ENCODE measurements at places on chromosomes 11 and 22.
A peak's percentile ranks its signal among the peaks of the same experiment; 100 is the strongest.

- peak; percentile 7 for DNase-seq
Measured at GRCh38 chr22:22840780-22841179, 46.8 kb upstream of the IGLL5 start.

GRCh38 chr22:38193580-38193979 lies 8.2 kb upstream of the MAFF start:
- DNase-seq = peak; percentile 40

GRCh38 chr22:45477366-45478107 lies 25.1 kb upstream of the FBLN1 start:
- no peak for DNase-seq

DNA sequence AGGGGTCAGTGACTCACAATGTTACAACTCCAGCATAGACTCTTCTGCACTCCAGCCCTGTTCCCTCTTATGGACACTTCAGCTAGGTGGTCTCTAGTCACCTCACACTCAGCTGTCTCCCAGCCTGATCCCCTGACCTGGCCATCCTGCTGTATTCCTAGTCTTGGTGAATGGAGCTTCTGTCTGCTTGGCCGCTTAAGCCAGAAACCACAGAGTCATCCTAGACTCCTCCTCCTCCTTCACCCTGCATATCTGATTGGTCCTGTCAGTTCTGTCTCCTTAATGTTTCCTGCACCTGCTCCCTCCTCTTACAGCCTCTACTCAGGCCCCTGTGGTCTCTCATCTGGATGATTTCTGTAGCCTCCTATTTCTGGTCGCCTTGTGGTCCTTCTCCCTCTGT lies 144.9 kb downstream of the HIPK3 start:
- no peak for DNase-seq

DNA sequence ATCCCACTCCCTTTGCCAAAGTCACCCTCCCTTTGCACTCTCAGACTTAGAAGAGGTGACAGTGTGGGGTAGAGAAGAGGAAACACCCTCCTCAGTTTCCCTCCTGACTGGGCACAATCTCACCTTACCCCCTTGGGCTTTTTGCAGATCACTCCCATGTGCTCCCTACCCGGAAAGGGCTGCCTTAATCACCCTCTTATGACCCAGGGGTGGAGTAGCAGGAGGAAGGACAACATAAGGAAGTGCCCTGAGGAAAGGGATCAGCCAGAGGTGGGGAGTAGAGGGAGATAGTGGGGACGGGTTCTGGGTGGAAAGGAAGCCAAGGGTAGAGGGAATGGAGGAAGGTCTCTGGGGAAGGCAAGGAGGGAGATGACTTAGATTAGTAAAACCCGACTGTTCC lies 52.0 kb downstream of the NRXN2 start:
- DNase-seq = no peak

GRCh38 chr22:24444729-24445466 lies 17.5 kb downstream of the ADORA2A start:
- no peak for DNase-seq

DNA sequence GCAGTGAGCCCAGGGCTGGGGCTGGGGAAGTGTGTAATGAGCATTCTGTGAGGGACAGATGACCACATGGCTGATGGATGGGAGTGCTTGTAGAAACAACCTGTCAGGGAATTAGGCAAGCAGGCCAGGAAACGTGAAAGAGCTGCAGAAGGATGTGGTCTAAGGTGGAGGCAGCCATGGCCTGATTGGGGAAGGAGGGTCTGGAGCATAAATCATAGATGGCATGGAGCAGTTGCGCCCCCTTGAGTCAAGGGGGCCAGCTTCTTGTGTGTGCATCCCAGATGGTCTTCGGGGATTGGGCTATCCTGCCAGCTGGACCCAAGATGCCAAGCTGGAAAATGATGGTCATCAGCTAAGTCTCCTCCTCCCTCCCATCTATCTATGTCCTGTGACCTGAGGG lies 119.4 kb upstream of the CLPB start:
- peak; percentile 54 for DNase-seq

GRCh38 chr22:26544489-26544888 lies 32.2 kb upstream of the TFIP11 start:
- DNase-seq = no peak

- peak; percentile 58 for DNase-seq
Measured at GRCh38 chr11:57588046-57588710, 9.3 kb upstream of the SERPING1 start.

- peak; percentile 55 for DNase-seq
Measured at GRCh38 chr11:43419460-43419859, 60.7 kb downstream of the TTC17 start.

DNA sequence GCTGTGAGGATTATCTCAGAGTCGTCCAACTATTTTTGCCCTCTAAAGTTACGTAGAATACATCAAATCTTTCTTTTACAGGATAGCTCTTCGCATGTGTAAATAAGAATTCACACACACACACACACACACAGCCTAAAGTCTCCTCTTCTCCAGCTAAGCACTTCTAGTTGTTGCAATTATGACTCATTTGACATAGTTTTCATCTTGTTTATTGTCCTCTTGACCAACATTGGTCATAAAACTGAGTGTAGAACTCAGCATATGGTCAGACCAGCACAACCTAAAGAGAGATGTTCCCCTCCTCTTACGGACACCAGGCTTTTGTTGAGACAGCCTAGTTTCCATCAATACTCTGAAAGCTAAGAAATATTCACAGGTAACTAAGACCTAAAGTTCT lies 234.2 kb downstream of the BLID start:
- no peak for DNase-seq

- DNase-seq = peak; percentile 91
Measured at GRCh38 chr22:49657275-49657973, 170.2 kb downstream of the BRD1 start.

DNA sequence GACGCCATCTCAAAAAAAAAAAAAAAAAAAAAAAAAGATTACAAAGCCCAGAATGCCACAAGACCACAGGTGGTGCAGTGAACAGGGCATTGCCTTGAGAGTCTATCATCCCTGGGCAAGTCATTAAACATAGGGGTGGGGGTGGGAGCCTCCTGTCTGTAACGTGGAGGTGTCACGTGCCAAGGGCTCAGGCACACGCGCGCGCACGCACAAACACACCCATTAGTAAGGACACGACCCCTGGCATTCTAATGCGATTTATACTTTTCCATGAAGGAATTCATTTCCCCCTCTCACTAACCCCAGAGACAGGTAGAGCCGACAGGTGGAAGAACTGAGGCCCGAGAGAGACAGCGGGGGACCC lies 5.8 kb upstream of the GCAT start:
- DNase-seq = peak; percentile 30

DNA sequence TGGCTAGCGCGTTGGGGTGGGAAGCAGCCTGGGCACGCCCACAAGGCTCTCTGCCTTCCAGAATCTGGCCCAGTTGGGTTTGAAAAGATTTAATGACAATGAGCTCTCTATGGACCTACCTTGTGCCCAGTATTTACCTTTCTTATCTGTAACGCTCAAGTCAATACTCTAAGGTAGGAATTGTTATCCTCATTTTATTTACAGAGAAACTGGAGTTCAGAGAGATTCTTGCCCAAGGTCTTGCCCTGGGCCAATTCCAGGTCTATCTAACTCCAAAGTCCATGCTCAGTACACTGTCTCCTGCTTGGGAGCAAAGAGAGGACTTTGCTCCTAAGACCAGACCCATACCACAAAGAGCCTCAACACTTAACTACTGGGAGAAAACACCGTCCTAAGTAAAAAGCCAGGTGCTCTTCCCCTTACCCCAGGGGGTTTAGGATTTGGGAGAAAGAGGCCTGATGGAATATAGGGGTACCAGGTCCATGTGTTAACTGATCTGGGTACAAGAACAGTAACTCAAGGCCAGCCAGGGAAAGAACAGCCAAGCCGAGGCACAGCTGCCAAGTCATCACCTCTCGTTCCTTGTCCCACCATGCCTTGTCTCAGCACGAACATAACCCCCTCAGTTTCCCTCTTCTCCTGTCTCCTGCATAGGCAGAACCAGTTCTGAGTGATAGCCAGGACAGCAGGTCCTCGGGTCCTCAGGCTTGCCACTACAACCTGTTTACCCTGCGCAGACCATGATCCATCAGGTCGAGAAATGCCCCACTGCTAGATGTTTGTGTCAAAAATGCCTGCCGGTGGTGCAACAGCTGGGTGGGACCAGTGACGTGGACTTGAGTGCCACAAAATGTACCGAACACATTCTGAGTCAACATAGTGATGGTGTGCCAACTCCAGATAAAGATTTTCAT lies 14.6 kb downstream of the APOA4 start:
- no peak for DNase-seq

GRCh38 chr11:121451986-121452608 lies at the start of gene SORL1:
SORL1 (plus strand) TSS chr11:121452314; CDS start chr11:121452332, 18 bp downstream.
- DNase-seq = peak; percentile 65

DNA sequence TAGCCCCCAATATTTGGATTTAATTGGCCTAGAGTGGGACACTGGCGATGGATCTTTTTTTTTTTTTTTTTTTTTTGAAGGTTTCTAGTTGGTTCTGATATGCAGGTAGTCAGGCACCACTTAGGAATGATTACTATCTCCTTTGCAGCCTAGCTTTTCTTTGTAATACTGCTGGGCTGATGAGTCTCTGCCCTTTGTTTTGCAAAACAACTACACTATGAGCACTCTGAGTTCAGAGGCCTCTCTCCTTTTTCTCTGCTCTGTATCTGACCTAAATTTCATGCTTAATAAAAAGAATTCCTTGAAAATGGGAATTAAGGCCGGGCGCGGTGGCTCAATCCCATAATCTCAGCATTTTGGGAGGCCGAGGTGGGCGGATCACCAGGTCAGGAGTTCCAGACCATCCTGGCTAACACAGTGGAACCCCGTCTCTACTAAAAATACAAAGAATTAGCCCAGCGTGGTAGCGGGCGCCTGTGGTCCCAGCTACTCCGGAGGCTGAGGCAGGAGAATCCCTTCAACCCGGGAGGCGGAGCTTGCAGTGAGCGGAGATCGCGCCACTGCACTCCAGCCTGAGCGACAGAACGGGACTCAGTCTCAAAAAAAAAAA lies 1312.3 kb downstream of the FAM181B start:
- no peak for DNase-seq

- peak; percentile 77 for DNase-seq
Measured at GRCh38 chr11:65891219-65892136, 1.0 kb downstream of the CCDC85B start.

DNA sequence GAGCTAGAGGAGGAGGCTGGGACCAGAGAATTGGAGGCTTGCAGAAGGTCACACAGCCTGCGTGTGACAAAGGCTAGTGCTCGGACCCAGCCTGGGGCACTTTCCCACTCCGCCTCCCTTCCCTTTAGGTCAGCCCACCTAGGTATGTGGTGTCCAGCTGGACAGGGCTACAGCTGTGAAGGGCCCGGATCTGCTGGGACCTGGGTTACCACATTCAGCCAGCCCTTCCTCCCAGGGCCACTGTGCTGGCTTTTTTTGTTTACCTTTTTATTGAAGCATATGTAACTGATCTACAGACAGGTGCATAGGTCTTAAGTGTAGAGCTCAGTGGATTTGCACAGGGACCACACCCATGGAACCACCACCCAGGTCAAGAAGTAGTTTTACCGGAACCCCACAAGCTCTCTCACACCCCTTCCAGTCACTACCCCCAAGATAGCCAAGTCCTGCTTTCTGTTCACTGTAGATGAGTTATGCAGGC lies 8.7 kb downstream of the CAPN5 start:
- no peak for DNase-seq

DNA sequence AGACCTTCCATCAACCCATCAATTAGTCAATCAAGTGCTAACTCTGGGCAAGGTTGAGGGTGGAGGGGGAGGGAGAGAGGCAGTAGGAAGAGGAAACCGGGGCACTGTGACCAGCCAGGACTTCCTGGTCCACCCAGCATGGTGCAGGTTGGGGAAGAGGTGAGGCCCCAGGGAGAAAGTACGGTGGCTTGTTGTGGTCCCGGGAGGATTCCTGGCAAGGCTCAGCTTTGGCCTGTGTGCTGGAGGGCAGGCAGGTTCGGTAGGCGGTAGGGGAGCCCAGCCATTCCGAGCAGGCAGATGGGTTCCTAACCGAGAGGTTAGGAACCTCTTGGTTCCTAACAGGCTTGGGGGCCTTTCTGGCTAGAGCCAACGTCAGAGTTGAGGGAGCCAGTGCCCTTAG lies 10.8 kb downstream of the ST14 start:
- no peak for DNase-seq

DNA sequence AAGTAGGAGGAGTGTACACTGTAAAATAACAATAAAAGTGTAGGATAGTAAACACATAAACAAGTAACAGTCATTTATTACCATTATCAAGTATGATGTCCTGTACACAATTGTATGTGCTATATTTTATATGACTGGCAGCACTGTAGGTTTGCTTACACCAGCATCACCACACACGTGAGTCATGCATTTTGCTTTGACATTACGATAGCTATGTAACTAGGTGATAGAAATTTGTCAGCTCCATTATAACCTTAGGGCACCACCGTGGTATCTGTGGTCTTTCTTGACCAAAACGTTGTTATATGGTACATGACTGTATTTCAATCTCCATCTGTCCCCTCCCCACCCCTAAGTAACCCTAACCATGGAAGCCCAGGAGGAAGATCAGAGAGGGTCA lies 1.1 kb downstream of the DNAL4 start:
- no peak for DNase-seq

DNA sequence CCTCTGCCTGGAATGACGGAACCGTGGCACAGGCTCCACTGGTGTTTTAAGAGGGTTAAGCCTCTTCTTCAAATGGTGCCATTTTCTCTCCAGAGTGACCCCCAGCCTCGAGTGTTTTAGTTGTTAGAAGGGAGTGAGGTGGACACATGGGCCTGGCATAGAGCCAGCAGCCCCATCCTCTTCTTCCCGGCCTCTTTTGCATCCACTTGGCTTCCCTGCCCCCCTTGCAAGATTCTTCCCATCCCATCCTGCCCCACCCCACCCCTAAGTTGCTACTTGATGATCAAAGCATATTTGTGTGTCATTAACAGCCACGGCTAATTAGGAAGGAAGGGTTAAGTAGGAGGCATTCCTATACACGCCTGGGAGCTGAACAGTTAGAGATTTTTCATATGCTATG lies 72.3 kb upstream of the CRYBB3 start:
- DNase-seq = no peak

DNA sequence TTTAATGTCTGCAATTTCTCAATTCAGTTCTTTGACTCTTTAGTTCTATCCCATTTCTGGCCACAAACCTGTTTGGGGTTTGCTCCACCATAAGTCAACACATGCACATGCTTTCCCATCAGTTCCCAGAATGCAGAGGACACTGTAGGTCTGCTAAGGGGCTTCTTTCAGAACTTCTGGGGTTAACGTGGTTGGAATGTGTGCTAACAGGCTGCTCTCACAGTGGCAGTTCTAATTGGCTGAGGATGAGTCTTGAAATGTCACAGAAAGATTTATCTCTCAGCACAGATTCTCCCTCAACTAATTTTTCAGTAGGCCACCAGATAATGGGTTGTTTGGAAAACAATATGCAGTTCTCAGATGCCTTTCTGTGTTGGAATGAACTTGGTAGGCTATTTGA lies 703.4 kb downstream of the NTM start:
- DNase-seq = no peak

- peak; percentile 82 for DNase-seq
Measured at GRCh38 chr11:35144136-35144741, 5.3 kb downstream of the CD44 start.

GRCh38 chr11:15836795-15837194 lies 519.6 kb downstream of the SOX6 start:
- no peak for DNase-seq

Data from KBM-7 (cell line).